ENCODE measurements at places on chromosomes 3 and 15. TPM values are rescaled to one million over a fixed set of nuclear protein-coding genes. Genes with fewer than 3 reads are reported as not detected.

The SPG21 gene
- 61.1 TPM for total RNA-seq

The ASB7 gene
- 19.5 TPM for total RNA-seq

The BCHE gene
- not detected for total RNA-seq

The CRYGS gene
- 12.1 TPM for total RNA-seq

The GATA2 gene
- total RNA-seq: not detected

The ASB14 gene
- total RNA-seq: not detected

The GP5 gene
- total RNA-seq: 4.2 TPM

The IQCH gene
- total RNA-seq: 2.1 TPM

The SEMA5B gene
- not detected for total RNA-seq

The LPP gene
- 25.0 TPM for total RNA-seq

- no peak overlapping the region for H3K4me3 ChIP-seq
- H3K27me3 ChIP-seq: peaks cover 3% of the 10 kb centered on the region
- H3K36me3 ChIP-seq: no peaks in the 10 kb centered on the region
- no peak overlapping the region for H3K27ac ChIP-seq
- no peaks in the 10 kb centered on the region for H3K4me1 ChIP-seq
- no peak for DNase-seq
These were observed 42.2 kb upstream of the NR2E3 start for GRCh38 chr15:71768184-71768583.

DNA sequence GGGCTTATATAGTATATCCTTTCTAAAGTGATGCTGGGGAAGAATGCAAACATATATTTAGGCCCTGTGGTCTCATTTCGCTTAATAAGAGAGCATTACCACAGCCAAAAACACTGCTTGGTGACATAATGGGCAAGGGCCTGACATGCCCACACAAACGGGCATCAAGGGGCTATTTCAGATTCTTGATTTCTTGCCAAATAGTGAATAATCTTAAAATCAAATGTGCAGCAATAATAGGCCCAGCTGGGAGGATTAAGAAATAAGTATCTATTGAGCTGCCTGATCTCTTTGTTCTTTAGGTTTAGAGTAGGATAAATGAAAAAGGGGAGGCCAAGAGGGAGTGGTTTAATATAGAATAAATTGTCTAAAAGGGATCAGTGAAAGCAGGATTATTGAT, 241.0 kb upstream of the GBE1 start:
- H3K27me3 ChIP-seq: no peaks in the 10 kb centered on the region
- no peaks in the 10 kb centered on the region for H3K4me1 ChIP-seq
- no peak for DNase-seq
- no peaks in the 10 kb centered on the region for H3K36me3 ChIP-seq
- no peak overlapping the region for H3K4me3 ChIP-seq

GRCh38 chr3:167209011-167209410, 171.1 kb downstream of the ZBBX start:
- DNase-seq: no peak
- H3K27me3 ChIP-seq: no peaks in the 10 kb centered on the region
- no peak overlapping the region for H3K27ac ChIP-seq
- no peaks in the 10 kb centered on the region for H3K36me3 ChIP-seq

- H3K27ac ChIP-seq: no peak overlapping the region
- no peaks in the 10 kb centered on the region for H3K27me3 ChIP-seq
- no peak for DNase-seq
These were observed 28.2 kb downstream of the MBNL1 start for GRCh38 chr3:152296971-152297370.

- H3K4me3 ChIP-seq: no peak overlapping the region
- peak; percentile 59 for DNase-seq
These were observed 202.8 kb downstream of the SV2B start for GRCh38 chr15:91302588-91303439.

- H3K36me3 ChIP-seq: no peaks in the 10 kb centered on the region
- no peak overlapping the region for H3K27ac ChIP-seq
- H3K4me1 ChIP-seq: peaks cover 9% of the 10 kb centered on the region
- H3K4me3 ChIP-seq: no peak overlapping the region
These were observed 39.3 kb upstream of the USP3 start for GRCh38 chr15:63465104-63465503.

GRCh38 chr3:142019794-142020320, 129.5 kb downstream of the TFDP2 start:
- H3K4me3 ChIP-seq: no peak overlapping the region
- no peak for DNase-seq
- no peaks in the 10 kb centered on the region for H3K27me3 ChIP-seq
- H3K27ac ChIP-seq: no peak overlapping the region
- no peaks in the 10 kb centered on the region for H3K36me3 ChIP-seq

DNA sequence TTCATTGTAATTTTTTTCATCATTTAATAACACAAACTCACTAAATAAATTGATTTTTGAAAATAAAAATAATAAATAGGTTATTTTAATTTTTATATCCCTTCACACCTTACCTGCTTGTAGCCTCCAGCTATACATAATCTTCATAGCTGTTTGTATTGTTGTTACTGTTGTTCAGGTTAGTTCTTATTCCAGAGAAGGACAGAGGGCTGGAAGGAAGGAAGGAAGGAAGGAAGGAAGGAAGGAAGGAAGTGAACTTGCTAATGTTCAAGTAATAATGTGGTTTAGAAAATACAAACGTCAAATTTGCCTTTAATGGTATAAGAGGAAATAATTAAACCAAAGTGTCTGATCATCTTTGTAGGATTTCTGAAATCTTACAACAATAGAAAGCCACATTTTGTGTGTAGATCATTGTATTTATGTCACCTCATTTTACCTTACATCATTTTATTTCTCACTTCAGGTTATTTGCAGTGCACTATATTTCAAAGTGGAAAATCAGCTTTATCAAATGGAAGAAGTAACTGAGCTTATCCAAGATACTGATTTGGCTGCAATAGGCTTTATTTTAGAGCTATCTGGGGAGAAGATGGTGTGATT, 660.0 kb upstream of the CCDC54 start:
- no peaks in the 10 kb centered on the region for H3K27me3 ChIP-seq
- no peaks in the 10 kb centered on the region for H3K36me3 ChIP-seq
- no peaks in the 10 kb centered on the region for H3K4me1 ChIP-seq
- DNase-seq: no peak

GRCh38 chr15:45948181-45948621, 313.4 kb downstream of the SQOR start:
- no peaks in the 10 kb centered on the region for H3K36me3 ChIP-seq
- H3K27me3 ChIP-seq: no peaks in the 10 kb centered on the region
- H3K4me3 ChIP-seq: no peak overlapping the region
- H3K27ac ChIP-seq: no peak overlapping the region
- H3K4me1 ChIP-seq: no peaks in the 10 kb centered on the region

DNA sequence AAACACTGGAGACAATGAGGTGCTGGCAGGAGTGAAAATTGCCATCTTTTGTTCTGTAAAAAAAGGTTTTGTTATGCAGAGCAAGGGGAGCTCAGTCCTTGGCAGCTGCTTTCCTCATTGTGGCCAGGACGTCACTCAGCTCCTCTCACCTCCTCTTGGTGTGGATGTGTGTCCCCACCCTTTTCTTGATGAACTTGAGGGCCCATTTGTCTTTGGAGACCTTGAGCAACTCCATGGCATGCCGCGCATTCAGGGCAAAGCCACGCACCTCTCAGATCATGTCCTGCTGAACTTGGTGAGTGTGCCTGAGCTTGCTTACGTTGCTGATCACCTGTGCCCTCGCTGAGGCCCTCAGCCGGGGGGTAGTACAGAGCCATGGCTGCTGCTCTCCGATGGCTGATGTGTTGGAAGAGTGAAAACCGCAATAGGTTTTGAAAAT, 24.5 kb upstream of the BDH1 start:
- H3K36me3 ChIP-seq: no peaks in the 10 kb centered on the region
- no peak overlapping the region for H3K27ac ChIP-seq
- no peak overlapping the region for H3K4me3 ChIP-seq
- H3K27me3 ChIP-seq: no peaks in the 10 kb centered on the region
- no peaks in the 10 kb centered on the region for H3K4me1 ChIP-seq

GRCh38 chr15:92343924-92344643, 49.6 kb upstream of the ST8SIA2 start:
- no peak for DNase-seq
- H3K4me3 ChIP-seq: no peak overlapping the region
- H3K27ac ChIP-seq: no peak overlapping the region
- H3K4me1 ChIP-seq: no peaks in the 10 kb centered on the region
- no peaks in the 10 kb centered on the region for H3K36me3 ChIP-seq

- H3K27ac ChIP-seq: no peak overlapping the region
- H3K4me3 ChIP-seq: no peak overlapping the region
- no peaks in the 10 kb centered on the region for H3K4me1 ChIP-seq
- no peak for DNase-seq
These were observed 633 bp downstream of the IGSF10 start for GRCh38 chr3:151460228-151460627.

GRCh38 chr15:32687556-32687955, 30.2 kb upstream of the GREM1 start:
- H3K4me1 ChIP-seq: no peaks in the 10 kb centered on the region
- no peak overlapping the region for H3K27ac ChIP-seq
- no peaks in the 10 kb centered on the region for H3K36me3 ChIP-seq
- H3K27me3 ChIP-seq: no peaks in the 10 kb centered on the region
- H3K4me3 ChIP-seq: no peak overlapping the region
- no peak for DNase-seq

DNA sequence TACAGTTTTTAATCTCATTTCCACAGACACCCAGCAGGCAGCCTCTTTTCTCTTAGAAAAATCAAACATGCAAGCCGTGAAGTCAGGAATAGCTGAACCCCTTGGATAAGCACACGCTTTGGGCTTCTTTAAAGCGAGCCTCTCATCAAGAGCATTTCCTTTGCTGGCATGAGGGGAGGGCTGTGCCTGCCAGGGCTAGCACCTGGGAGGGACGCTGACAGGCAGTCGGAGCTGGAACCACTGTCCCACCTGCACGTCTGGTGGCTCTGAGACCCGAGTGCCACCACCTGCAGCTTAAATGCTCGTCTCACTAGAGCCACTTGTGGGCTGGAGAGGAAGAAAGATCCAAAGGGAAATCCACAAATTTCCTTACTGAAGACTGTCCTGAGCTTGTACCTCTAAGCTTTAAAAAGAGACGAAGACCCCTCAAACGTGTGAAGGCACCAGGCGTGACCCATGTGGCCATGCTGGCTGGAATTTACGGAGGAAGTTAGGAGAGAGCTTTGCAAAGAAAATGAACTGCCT, 9.4 kb downstream of the MAP6D1 start:
- H3K4me1 ChIP-seq: peaks cover 18% of the 10 kb centered on the region
- DNase-seq: no peak
- peaks cover 5% of the 10 kb centered on the region for H3K36me3 ChIP-seq
- H3K4me3 ChIP-seq: no peak overlapping the region

DNA sequence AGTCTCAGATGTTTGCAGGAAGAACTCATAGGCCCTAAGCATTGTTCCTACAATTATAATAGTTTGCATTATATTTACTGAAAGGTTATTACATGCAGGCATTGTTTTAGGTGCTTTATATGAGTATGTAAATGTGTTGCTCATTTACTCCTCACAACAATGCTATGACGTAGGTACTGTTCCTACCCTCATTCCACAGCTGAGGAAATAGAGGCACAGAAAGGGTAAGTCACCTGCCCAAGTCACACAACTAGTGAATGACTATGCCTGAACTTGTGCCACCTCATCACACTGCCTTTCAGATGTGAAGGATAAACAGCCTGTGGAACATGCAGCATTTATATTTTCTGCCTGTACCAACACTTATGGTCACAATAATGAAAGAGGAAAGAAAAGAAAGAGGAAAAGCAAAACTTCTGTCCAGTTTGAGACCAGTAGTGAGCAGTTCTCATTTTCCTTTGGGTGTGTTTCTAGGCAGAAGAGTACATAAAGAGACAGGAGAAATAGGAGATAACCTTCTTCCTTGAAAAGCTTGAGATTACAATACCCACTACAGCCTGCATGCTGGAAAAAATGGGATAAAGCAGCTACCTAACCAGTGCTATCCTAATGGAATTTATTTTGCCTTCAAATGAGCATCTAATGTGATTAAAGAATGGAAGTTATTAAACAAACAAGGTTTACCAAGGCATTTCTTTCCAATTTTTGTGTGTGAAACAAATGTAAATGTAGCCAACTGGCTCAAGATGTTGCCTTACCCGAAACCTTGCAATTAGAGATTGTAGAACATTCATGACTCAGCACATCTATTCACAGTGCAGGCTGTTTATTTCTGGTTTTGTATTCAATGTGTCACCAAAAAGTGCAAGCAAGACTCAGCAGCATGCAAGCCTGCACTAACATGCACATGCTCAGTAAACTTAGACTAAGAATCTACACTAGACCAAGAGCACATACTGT, 20.5 kb upstream of the ENTPD3 start:
- H3K36me3 ChIP-seq: no peaks in the 10 kb centered on the region
- H3K27ac ChIP-seq: no peak overlapping the region
- no peak for DNase-seq
- no peaks in the 10 kb centered on the region for H3K27me3 ChIP-seq
- no peaks in the 10 kb centered on the region for H3K4me1 ChIP-seq
- H3K4me3 ChIP-seq: no peak overlapping the region

GRCh38 chr15:61057376-61057775, 171.7 kb downstream of the RORA start:
- DNase-seq: no peak
- H3K4me1 ChIP-seq: no peaks in the 10 kb centered on the region
- no peak overlapping the region for H3K27ac ChIP-seq
- H3K36me3 ChIP-seq: no peaks in the 10 kb centered on the region
- H3K4me3 ChIP-seq: no peak overlapping the region

GRCh38 chr3:24944805-24945520, 450.3 kb upstream of the THRB start:
- no peak overlapping the region for H3K4me3 ChIP-seq
- H3K27ac ChIP-seq: no peak overlapping the region
- DNase-seq: no peak
- H3K27me3 ChIP-seq: no peaks in the 10 kb centered on the region

- H3K27ac ChIP-seq: peak overlapping the region; percentile 61
- H3K4me1 ChIP-seq: peaks cover 72% of the 10 kb centered on the region
- peak; percentile 28 for DNase-seq
- no peaks in the 10 kb centered on the region for H3K36me3 ChIP-seq
- H3K4me3 ChIP-seq: no peak overlapping the region
These were observed 1.3 kb downstream of the ZNF710 start for GRCh38 chr15:90002428-90002844.

GRCh38 chr15:28246605-28247004, 75.4 kb downstream of the HERC2 start:
- no peaks in the 10 kb centered on the region for H3K4me1 ChIP-seq
- no peak for DNase-seq
- no peak overlapping the region for H3K4me3 ChIP-seq

- no peak overlapping the region for H3K4me3 ChIP-seq
- no peak overlapping the region for H3K27ac ChIP-seq
- DNase-seq: no peak
- no peaks in the 10 kb centered on the region for H3K4me1 ChIP-seq
- no peaks in the 10 kb centered on the region for H3K27me3 ChIP-seq
These were observed 443.3 kb downstream of the VGLL3 start for GRCh38 chr3:86547692-86548091.

- no peaks in the 10 kb centered on the region for H3K27me3 ChIP-seq
- no peak for DNase-seq
- H3K4me3 ChIP-seq: no peak overlapping the region
- no peaks in the 10 kb centered on the region for H3K4me1 ChIP-seq
These were observed 10.5 kb upstream of the BUB1B start for GRCh38 chr15:40150163-40150925.

GRCh38 chr15:38377636-38378035, 76.3 kb upstream of the FAM98B start:
- DNase-seq: no peak
- H3K4me1 ChIP-seq: no peaks in the 10 kb centered on the region
- no peaks in the 10 kb centered on the region for H3K27me3 ChIP-seq
- no peak overlapping the region for H3K27ac ChIP-seq
- no peaks in the 10 kb centered on the region for H3K36me3 ChIP-seq
